ENCODE measurements at places on chromosomes 13 and 19.

GRCh38 chr19:4415352-4415751 is 12.9 kb downstream of the CHAF1A start:
- DNase-seq: no peak

DNA sequence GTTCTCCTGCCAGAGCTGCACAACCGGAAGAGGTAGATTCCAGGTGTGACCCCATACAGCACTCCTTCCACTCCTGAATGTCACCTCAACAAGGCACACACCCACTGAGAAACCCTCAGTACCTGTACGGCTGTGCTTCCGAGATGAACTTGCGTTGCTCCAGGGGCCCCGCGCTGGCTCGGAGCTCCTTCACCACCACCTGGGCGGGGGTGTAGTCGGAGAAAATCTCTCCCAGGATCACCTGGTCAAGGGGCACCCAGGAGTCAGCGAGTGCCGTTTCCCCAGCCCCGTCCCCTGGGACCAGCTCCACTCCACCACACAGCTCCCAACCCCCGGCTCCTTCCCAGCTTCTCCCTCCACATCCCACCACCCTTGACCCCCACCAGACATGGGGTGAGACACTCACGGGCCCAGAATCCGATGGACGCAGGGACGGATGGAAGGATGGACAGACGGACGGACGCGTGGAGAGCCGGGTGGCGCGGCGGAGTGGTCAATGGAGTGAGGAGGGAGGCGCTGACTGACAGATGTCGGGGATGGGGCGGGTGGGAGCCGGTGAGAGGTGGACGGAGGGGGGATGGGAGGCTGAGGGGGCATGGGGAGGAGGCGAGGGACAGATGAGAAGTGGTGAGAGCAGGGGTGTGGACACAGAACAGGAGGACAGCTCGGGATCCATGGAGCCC is 2.8 kb downstream of the LMTK3 start:
- DNase-seq: no peak

- no peak for DNase-seq
Observed at GRCh38 chr19:40366697-40367561, 18.4 kb downstream of the PLD3 start.

GRCh38 chr19:14091081-14091812 is 696 bp upstream of the SAMD1 start:
- DNase-seq: peak; percentile 70

DNA sequence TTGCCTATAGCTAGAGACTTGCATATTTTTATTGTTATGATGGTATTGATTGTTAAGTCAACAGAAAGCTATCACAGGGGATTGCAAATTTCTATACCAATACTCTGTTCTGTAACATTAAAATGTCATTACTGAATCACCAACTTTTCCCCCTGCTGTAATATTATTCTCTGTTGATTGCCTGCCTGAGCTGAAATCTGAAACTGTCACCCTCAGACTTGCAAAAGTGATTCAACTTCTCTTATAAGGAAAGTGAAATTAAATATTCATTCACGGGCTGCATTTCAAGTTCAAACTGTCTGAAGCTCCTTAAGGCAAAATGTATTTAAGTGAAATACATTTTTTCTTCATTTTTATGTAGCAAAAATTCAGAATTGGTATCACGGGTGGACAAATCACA is 723.2 kb downstream of the PCDH9 start:
- no peak for DNase-seq

- no peak for DNase-seq
Observed at GRCh38 chr13:97346561-97347254, 87.3 kb upstream of the RAP2A start.

- DNase-seq: no peak
Observed at GRCh38 chr19:40341601-40342482, 6.4 kb downstream of the C19orf47 start.

GRCh38 chr13:31790992-31791391 is 51.7 kb downstream of the RXFP2 start:
- DNase-seq: no peak

DNA sequence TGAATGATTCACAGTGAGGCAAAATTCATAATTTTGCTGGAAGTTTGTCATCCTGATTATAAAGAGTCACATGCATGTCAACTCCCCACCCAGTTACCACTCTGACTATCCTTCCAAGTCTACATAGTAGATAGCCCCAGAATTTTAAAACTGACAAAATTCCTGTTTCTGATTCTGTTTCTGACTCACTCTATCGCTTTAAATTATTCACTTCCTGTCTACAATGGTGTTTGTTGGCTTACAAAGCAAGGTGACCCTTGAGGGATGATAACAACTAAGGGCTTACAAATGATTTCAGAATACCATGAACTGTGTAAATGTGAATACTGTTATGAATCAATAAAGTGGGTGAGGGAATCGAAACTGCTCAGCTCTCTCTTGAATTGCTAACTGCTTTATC is 98.7 kb upstream of the KL start:
- DNase-seq: no peak

Data from CD4-positive, alpha-beta T cell treated with Interleukin-21 for 1 hour (primary cell).